ENCODE measurements at places on chromosomes 16 and 17. TPM values are rescaled to one million over a fixed set of nuclear protein-coding genes. Genes with fewer than 3 reads are reported as not detected.

GRCh38 chr16:88455610-88456355 is 2.7 kb downstream of the ZFPM1 start:
- no peak for DNase-seq

DNA sequence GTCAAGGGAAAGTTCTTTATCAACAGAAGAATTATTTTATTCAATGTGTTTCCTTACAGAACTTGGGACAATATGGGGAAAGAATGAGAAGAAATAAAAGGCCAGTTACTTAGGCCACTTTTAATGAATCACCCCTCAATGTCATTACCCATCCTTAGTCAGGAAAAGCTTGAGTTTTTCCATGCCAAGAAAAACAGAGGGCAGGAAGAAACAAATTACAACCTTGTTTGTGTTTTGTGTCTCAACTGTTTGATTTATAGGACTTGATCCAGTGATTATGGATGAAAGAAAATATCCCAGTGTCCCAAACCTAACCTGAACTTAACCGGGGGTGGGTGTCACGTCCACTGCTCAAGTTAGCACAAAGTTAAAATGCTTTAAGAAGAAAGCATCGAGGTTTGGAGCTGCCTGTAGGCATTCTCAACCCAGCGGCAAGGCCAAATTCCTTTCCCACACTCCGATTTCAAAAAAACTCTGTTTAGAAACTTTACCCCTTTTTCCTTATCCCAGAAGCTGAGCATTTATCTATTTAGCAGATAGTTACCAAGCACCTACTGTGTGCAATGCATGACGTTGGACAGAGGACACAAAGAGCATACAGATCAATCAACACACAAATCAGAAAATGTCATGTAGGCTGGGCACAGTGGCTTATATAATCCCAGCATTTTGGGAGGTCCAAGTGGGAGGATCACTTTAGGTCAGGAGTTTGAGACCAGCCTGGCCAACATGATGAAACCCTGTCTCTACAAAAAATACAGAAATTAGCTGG is 14.0 kb upstream of the CYB5B start:
- no peak for DNase-seq

DNA sequence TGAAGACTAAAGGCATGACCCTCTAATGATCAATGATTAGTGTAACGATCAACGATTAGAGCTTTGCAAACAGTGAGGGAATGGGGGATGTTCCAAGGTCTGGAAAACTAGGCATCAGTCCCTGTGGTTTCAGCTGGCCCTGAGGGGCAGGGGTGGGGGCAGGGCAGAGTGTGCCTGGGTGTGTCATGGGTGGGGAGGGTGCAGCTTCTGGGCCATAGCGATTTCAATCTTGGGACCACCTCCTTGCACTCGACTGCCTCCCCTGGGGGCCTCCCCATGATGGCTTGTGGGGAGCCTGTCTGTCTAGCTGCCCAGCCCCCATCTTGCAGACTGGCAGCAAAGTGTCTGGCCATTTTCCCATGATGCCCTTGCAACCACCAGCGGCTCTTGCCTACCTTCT is 8.4 kb downstream of the TAC4 start:
- DNase-seq, result no peak

GRCh38 chr16:17397499-17397891 is 73.3 kb downstream of the XYLT1 start:
- no peak for DNase-seq

NPIPA3 gene
- total RNA-seq, result not detected

- peak; percentile 82 for DNase-seq
These were observed 477 bp downstream of the NTAN1 start for GRCh38 chr16:15055141-15056053.

- DNase-seq, result peak; percentile 70
These were observed 709 bp upstream of the MRPL28 start for GRCh38 chr16:370979-371514.

DNA sequence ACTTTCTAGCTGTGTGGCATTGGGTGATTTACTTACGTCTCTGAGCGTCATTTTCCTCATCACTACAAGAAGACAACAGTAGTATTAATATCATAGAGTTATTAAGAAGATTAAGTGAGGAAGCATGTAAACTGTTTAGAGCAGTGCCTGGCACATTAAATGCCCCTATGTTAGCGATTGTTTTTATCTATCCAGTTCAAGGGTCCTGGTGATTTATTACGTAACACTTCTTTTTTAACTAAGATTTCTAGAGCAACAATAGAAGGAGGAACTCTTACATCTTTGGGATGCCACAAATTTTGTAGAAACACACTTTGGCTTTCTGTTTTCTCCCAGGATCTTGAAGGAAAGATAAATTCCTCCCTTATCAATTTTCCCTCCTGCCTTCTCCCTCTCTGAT is 3.3 kb upstream of the GAS7 start:
- no peak for DNase-seq

CLDN9 gene
- total RNA-seq, result not detected

DNA sequence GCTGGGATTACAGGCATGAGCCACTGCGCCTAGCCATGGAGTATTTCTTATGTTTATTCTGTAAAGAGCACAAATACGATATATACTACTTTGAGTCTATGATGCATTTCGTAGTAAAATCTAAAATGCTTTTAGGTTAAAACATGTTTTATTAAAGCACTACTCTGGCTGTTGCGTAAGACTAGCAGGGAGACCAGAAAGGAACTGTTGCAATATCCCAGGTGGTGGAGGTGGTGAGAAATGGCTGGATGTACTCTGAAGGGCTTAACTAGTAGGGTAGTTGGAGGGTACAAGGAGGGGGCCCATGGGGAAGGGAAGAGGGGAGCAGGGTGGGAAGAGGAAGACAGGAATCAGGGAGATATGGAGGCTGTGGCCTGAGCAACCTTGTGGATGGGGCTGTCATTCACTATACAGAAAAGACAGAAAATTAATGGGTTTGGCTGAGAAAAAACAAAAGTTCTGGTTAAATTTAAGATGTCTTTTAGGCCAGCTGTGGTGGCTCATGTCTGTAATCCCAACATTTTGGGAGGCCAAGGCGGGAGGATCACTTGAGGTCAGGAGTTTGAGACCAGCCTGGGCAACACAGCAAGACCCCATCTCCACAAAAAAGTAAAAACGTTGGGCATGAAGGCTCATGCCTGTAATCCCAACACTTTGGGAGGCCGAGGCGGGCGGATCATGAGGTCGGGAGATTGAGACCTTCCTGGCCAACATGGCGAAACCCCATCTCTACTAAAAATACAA is 35.8 kb downstream of the ST3GAL2 start:
- no peak for DNase-seq

ASPHD1 gene
- not detected for total RNA-seq

GRCh38 chr17:1627182-1627981 is 1.3 kb downstream of the SLC43A2 start:
- no peak for DNase-seq

CDK5R1 gene
- 1.2 TPM for total RNA-seq

DNA sequence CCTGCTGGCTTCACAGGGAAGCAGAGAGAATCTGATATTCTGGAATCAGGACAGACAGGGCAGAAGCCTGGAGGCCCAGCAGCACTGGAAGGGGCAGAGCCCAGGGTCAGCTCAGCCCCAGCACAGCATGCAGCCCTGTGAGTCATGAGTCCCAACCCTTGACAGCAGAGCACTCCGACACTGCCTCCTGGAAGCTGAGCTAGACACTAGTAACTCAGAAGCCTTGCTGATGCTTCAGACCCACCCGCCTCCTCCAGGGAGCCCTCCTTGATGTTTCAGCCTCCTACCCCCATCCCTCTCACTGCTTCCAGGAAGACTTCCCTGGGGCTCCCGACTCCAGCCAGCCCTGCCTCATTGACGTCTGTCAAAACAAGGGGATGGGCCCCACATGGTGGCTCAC is 6.9 kb downstream of the CAMKK1 start:
- DNase-seq, result no peak

SLC5A11 gene
- not detected for total RNA-seq

NUPR1 gene
- total RNA-seq, result 56.0 TPM

DCTN5 gene
- total RNA-seq, result 24.1 TPM
